ENCODE measurements at places on chromosomes 4 and X.

DNA sequence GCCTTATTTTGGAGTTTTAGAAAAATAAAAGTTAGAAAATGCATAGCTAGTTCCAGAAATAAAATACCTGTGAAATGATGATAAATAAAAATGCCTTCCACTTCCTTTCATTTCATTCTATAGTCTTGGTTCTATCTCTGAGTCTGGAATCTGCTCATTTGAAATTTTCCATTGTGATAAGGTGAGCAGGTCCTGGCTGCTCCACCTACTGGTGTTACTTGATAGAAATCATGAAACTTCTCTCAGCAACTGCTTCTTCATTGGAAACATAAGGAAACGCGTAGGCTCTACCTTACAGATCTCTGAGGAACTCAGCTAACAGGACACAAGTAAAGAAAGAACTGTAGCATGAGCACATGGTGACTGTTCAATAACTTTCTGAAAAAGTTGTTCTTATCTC is 141.8 kb downstream of the DCHS2 start:
- no peak for DNase-seq

- DNase-seq, result no peak
Measured at GRCh38 chrX:109533005-109533404, 3.6 kb upstream of the NXT2 start.

DNA sequence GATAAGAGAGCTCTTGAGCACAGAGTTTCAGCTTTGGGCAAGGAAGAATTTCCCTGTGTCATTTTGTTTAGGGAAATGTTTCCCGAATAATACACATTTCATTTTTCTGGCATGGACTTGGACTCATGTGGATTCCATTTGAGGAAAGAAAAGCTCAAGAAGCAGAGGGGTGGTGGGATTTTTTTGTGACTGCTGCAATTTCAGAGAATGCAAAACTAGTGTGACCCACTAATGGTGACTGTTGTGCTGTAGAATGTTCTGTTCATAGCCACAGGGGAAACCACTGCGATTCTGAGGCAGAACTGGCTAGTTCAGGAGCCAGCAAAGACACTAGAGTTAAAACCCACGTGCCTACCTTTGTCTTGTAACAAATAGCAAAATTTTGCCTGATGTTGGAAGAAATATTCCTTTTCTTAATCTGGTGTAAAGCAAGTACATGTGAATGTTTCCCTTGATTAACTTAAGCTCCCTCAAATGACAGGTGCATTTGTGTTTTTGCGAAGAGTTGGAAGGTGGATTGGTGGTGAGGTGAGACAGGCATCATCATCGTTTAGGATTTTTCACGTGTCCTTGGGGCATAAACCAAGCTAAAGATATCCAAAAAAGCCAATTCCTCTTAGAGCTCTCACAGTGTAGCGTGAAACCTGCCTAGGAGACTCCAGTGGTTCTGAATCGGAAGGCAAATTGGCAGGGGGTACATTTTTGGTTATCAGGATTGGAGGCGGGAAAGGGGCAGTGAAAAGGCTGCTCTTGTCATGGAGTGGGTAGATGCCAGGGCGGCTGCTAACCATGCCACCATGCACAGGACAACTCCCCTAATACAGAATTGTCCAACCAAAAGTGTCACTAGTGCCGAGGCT is 38.0 kb upstream of the FAM9C start:
- DNase-seq, result no peak

GRCh38 chr4:127304356-127304755 is 328.4 kb upstream of the INTU start:
- DNase-seq, result no peak

DNA sequence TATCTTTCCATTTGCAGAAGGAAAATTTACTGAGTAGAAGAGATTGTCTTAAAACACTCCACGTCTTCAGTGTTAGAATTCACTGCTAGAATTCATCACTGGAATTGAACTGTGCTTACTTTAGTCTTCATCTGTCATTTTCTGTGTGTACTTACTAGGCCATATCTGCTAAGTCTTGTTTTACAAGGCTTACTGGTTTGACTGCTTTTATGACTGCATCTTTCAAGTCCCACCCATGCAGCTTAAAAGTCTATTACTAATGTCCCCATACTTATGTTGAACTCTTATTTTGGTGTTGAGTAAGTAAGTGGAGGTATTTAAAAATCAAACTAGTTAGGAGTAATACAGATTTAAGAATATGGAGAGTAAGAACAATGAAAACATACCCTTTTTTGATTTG is 14.6 kb downstream of the CLCN3 start:
- DNase-seq, result no peak

DNA sequence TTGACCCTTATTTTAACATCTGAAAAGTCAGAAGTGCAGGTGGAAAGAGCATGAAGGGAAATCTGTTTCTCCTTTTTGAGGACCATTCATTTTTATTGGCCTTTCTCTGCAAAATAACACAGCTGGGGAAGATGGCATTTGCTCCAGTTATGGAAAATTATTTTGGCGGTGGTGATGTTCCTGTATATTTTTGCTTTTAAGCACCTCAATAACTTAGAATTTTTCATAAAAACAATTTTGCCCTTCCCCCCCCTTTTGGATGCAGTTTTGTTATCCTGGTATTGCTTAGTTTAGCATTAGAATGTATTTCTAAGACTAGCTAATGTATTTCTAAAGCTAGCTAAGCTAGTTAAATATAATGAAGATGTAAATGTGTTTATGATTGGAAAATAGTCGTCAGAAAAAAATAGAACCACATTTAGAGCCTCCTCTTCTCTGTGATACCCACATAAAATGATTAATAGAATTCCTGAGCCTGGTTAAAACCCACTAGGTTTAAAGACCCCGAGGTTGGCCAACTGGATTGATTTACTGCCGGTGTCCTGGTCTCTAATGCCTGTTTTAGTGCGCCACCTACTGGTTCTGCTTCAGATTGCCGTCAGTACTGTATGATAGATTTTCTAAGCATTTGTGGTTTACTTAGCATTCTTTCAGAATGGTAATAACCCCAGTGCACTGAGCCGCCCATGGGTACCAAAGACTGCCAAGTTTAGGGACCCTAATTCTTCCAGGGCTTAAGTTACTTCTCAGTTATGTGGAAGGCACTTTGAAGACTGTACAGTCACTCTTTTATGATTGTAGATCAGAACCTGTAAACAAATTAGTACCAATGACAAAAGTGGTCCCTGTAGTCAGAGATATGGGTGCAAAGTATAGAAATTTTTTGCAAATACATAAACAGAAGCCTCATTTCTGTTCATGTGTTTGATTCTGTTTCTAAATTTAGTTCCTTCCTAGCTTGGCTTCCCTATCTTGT is 11.4 kb downstream of the KLF3 start:
- peak; percentile 86 for DNase-seq

- DNase-seq, result no peak
Measured at GRCh38 chr4:102732678-102733077, 28.1 kb downstream of the MANBA start.

DNA sequence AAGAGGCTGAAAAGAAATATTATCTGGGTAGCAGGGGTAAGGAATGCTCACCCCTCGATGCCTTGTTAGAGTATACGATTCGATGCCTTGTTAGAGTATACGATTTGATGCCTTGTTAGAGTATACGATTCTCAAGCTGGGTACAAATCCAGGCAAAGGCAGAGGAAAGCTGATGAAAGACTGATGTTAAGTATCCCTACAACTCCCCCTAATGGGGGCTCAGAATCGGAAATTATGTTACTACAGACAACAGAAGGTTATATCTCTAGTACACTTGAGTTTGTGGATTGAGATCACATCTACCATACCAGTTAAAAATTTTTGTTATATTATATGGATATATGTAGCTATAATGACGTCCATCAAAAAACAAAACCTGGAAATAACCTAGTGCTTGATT is 4.8 kb downstream of the LRRC66 start:
- no peak for DNase-seq

DNA sequence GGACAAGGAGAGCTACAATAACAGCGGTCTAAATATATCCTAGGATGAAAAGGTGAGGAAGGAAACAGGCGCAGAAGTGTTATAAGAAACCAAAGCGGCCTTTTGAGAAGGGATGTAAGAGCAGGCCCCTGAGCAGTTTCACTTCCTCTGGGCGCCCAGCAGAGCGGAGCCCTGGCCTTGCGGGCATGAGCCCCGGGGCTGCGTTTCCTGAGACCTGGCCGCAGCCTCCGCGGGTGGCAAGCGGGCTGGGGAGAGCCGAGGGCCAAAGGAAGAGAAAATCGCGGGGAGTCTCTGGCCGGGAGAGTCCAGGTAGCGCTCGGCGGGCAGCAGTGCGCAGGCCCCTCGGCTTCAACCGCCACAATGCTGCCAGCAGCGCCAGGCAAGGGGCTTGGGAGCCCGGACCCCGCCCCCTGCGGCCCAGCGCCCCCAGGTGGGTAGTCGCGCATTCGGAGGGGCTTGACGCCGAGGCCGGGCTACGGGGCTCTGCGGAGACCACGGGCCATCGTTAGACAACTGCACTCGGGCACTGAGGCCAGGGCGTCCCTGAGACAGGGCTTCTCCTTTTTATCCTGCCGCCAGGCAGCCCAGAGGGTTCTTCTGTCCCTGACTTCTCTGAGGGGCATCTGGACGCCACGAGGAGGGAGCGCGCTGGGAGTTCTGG is at the start of gene BANK1:
BANK1 (plus strand) TSS at position 210 of the 661 bp plus-strand sequence; CDS start at position 361, 151 bp downstream.
- peak; percentile 29 for DNase-seq

- no peak for DNase-seq
Measured at GRCh38 chr4:66899422-66900065, 645.8 kb downstream of the CENPC start.

- no peak for DNase-seq
Measured at GRCh38 chrX:22095286-22095685, 63.2 kb downstream of the PHEX start.

DNA sequence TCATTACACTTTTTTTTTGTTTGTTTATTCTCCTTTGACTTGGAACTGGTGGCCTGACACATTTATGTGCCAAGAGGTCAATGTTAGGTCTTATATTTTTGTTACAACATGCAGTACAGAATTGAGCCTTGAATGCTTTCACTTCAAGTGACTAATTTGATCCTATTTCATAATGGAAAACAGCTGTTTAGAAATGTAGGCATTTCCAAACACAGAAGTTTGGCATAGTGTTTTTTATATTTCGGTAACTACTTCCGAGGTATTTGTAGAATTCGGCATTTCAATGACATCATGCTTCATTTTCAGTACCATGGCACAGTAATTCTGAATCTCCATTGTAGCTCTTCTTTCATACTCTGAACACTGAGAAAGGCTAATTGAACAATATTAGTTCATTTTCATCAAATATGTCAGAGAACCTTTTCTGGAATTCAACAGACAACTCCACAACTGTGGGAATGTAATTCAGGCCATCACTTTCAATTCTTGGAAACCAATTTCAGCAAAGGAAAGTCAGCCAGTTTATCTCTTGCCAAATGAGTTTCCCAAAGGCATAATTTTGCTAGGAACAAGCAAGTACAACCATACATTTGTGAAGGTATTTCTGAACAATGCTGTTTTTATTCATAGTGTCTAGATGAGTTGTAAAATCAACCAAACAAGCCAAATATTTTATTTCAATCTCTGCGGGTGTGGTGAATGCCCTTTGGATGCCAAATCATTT is 11.4 kb downstream of the FAM120C start:
- no peak for DNase-seq

GRCh38 chr4:26452565-26453531 is 37.4 kb downstream of the CCKAR start:
- no peak for DNase-seq

- no peak for DNase-seq
Measured at GRCh38 chr4:86536151-86536550, 58.0 kb upstream of the PTPN13 start.

DNA sequence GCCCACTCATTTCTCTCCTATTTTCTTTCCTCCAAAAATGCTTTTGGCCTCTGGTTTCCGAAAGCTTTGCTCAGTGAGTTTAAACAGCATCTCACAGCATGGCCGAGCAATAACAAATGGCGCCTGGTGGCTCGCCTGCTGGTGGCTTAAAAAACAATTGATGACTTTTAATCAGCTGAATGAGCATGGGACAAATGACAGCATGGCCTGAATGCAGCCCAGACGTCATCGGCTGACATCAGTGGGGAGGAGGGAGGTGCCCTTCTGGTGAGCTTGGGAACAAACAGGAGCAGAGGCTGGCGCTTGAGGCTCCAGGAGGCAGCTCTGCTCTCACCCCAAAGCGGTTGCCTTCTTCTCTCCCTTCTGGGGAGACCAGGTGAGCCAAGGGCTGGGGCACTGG is 286.4 kb downstream of the BCOR start:
- no peak for DNase-seq

DNA sequence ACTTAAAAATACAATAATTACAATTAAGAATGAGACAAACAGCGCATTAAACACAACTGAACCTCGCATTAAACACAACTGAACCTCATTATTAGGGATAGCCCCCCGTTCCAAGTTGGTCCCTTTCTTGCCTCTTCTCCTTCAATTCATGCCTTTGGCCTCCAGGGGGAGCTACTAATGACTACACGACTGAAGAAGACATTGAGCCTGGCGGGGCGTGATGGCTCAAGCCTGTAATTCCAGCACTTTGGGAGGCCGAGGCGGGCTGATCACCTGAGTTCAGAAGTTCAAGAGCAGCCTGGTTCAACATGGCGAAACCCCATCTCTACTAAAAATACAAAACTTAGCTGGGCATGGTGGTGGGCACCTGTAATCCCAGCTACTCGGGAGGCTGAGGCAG is 56.4 kb upstream of the NWD2 start:
- DNase-seq, result no peak

DNA sequence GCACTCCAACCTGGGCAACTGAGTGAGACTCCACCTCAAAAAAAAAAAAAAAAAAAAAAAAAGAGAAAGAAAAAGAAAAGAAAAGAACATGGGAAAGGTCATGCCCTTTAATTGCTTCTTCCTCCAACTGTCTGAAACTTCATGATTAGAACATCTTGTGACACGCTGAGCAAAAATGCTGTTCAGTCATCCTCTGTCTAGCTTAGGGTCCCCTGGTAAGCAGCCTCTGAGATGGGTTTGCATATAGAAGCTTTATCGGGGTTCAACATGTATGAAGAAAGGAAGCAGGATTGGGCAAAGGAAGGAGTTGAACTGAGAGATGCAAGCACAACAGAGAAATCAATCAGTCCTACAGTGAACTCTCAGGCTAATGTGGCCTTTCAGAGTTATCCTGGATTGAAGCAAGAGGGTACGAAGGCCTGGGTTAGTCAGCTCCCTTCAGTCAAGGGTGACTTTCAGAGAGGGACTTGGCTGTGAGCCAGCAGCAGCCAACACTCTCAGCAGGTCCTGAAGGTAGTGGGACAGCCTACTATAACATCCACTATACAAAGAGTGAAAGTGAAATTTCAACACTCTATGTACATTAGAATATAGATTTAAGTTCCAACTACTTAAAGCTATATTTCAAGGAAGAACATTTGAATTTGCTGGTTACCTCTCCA is 11.4 kb downstream of the MAOB start:
- DNase-seq, result no peak

GRCh38 chr4:149065753-149066152 is 623.5 kb upstream of the NR3C2 start:
- DNase-seq, result no peak

GRCh38 chr4:20391198-20391597 is 139.5 kb downstream of the SLIT2 start:
- no peak for DNase-seq

GRCh38 chr4:174427571-174428140 is 94.6 kb downstream of the HPGD start:
- no peak for DNase-seq

- DNase-seq, result no peak
Measured at GRCh38 chr4:19534159-19534558, 717.5 kb upstream of the SLIT2 start.
